ENCODE measurements at places on chromosomes 11 and 22.

- DNase-seq = no peak
Measured at GRCh38 chr11:70778883-70779282, 380.6 kb downstream of the CTTN start.

GRCh38 chr22:37212174-37212906 is at the start of gene SSTR3:
TSS of gene SSTR3 (minus strand) at chr22:37212477. CDS start at chr22:37207803, 4,674 bp downstream.
- DNase-seq = no peak

GRCh38 chr11:86118253-86118652 is 49.4 kb upstream of the PICALM start:
- DNase-seq = no peak

GRCh38 chr11:76685831-76686230 is 15.3 kb upstream of the LRRC32 start:
- no peak for DNase-seq

- DNase-seq = no peak
Measured at GRCh38 chr22:41300661-41301060, 664 bp upstream of the ZC3H7B start.

Measured in CD4-positive, alpha-beta T cell (primary cell).